ENCODE measurements at places on chromosomes 1 and 21.

GRCh38 chr21:35438643-35439404 lies 389.7 kb upstream of the RUNX1 start:
- no peak for DNase-seq

DNA sequence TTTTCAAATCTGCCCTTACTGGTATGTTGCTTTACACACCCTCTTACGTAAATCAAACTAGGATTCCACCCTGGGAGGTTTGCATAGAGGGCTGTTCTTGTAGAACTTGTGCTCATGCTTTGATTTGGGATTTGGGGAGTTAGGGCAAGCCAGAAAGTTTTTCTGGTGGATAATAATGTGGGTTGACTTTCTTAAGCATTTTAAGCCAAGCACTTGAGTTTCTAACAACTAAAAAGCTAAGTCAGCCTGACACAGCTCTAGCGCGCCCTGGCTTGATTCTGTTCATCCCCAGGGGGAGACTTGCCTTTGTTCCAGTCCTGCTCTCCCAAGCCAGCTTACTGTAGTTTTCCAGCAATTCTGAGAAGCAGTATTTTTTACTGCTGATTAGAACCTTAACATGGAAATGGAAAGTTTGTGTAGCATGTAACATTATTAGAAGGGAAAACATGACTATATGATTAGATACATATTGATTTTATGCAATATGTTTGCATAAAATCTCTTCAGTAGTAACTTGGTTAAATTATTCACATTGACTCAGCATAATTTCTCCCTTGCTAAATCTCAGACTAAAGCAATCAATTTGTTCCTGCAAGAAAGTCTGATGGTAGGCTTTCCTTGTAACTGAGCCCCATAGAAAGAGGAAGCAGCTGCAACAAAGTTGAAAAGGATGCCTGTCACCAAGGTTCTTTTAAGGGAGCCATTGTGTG lies 11.0 kb upstream of the PGD start:
- DNase-seq: peak; percentile 10

DNA sequence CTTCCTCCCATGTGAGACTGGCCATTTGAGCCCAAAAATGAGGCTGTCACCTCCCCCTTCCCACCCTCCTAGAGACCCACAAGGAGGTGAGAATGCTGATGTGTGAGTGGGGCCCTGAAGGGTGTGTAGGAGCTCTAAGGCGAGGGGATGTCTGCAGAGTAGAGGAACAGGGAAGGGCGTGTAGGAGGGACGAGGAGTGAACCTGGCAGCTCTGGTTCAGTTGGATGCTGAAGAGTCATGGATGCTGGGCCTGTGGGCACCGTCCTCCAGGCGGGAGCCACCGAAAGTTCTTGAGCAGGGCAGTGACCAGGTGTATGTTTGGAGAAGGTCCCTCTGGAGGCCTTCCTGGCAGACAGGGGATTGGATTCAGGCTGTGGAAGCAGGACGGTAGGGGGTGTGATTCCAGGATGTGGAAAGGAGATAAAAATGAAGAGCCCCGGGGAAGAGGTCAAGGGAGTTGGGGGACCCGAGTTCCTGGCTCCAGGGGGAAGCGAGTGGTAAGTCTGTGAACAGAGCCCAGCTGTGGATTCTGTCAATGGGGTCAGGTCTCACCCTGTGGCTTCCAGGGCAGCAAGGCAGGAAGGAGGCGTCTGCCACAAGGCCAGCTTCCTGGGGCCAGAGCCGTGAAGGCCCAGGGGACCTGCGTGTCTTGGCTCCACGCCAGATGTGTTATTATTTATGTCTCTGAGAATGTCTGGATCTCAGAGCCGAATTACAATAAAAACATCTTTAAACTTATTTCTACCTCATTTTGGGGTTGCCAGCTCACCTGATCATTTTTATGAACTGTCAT lies 7.9 kb downstream of the SAMD11 start:
- no peak for DNase-seq

DNA sequence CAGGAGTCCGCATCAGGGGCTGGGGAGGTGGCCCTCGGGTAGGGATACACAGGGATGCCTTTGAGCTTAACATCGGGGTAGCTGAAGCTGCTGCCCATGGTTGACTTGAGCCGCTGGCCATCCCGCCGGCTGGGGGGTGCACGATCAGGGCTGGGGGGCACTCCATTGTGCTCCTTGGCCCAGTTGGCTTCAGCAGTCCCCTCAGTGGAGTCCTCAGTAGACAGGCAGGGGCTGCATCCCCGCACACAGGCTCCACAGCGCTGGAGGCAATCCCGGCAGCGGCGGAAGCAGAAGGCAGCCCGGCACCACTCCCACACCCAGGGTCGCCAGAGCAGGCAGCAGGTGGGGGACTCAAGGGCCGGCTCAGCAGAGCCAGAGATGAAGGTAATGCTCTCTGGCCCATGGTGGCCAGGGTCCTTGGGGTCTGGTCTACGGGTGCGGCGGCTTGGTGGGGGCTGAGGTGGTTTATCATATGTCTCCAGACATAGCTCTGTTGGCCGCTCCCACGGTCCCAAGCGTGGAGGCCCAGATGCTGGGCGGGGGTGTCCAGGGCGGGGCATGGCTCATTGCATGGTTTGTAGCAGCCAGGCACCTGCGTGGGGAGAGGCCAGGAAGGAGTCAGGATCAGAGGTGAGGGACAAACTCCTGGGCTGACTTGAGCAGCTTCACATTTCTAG lies 8.3 kb downstream of the KDF1 start:
- DNase-seq: no peak

DNA sequence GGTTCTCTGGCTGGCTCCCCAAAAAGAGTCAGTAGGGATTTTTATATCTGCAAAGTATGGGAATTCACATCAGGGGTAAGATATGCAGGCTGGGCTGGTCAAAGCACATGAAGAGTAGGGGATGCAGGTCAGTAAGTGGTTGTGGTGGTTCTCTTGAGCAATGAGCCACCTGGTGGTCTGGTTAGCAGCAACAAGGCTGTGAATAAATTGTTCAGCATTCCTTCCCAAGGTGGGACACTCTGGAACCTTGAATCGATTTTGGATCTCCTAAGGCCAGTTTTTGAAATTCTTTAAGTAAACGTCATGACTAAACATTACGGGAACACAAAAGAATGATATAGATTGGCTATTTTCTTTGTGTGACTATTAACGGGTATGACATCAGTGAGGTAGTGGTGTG lies 563.0 kb upstream of the NEGR1 start:
- no peak for DNase-seq

GRCh38 chr1:115199416-115200132 lies 110.3 kb upstream of the TSPAN2 start:
- DNase-seq: no peak

GRCh38 chr1:32311709-32312393 lies 20.0 kb downstream of the HDAC1 start:
- no peak for DNase-seq

DNA sequence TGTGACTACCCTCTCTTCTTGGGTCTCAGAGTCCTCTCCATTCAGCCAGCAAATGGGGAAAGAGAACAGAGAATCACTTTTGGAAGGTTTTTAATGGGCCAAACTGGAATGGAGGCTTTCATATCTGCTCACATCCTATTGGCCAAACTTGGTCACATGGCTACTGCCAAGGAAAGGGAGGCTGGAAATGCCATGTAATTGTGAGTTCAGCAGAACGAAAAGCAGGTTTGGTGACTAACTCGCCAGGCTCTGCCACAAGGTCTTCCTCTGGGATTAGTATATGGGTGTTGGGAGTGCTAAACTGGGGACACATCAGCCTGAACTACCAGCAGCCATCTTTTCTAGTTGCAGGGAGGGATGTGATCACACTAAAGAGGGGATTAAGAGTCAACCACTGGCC lies 19.2 kb downstream of the RD3 start:
- DNase-seq: no peak

GRCh38 chr21:23014021-23014420 lies 2015.8 kb downstream of the NCAM2 start:
- DNase-seq: no peak

DNA sequence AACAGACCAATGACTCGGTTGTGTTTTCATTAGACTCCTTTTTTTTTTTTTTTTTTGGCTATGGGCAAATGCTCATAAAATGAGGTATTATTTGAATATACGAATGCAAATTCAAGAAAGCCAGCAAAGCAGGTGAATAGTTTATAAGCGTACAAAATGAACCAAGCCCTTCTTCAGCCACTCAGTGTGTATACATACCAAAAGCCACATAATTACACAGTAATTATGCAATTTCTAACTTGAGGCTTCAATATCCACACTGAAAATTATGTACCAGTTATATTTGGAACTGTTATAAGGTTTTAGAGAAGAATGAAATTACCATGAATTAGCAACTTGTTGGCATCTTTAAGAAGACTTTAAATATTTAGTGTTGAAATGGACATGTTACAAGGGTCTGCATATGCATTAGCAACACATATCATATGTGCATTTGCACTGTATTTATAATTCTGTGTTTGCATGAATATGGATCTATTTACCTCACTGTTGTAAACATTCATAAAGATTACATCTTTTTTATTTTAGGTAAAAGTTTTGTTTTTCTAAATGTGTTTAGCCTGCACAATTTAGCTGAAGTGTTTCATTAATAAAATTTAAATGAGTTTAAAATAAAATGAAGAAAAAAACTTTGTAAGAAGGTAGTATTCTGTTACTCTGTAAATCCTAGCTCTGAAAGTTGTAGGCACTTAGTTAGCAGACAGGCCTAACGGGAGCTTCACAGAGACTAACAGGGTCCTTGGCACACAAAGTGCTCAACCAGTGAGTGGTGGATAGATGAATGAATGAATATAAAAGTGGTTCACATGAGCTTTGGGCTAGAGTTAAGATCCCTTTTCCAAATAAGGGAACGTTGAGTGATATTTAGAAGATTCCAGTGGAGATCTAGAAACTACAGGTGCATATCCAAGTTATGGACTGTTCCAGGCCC lies 241.0 kb upstream of the NFIA start:
- DNase-seq: no peak
